Foreskin keratinocyte (primary cell): ENCODE measurements at places on chromosomes 7 and 10.

DNA sequence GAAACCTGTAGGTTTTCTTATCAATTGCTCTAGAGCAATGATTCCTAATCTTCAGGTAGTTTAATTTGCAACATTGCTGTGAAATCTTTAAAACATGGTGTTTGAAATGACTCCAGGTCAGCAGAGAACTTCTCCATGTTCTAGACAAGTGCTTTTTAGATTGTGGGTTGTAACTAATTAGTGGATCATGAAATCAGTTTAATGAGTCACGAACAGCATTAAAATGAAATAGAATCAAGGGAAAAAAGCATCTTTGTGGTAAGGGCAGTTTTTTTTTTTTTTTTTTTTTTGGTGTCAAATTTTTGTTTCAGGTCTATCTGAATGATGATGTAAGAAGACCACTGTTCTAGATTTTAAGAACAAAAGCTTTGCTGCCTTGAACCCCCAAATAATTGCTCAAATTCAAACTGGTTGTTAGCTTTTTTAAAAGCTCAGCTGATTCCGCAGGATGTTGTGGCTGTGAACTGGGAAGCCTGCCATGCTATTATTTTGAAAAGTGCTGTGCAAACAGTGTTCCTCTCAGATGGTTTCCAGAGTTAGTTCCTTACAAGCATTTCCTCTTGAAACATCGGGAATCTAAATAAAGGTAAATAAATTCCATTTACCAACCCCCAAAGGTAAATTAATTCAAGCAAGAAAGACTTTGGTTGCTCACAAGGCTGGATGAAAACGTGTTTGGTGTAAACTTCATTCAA lies 13.1 kb upstream of the PDK4 start:
- DNase-seq, result no peak

- DNase-seq, result no peak
Measured at GRCh38 chr7:39609113-39609934, 14.0 kb upstream of the RALA start.

DNA sequence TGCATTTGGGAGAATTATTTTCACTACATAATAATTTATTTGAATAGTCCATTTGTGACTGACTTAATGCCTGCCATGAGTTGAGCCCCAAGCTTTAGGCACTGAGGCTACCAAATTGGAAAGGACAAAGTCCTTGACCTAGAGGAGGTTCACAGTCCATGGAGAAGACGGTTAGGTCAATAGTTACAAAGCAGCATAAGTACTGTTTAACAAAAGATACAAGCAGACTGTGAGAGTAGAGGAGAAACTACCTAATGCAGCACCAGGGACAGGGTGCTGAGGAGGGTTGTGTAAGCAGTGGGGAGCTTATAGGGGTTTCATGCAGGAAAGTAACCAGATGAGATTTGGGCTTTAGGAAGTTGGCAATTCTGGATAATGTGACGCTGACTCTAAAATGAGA lies 139.2 kb downstream of the LCOR start:
- DNase-seq, result no peak

- DNase-seq, result peak; percentile 42
Measured at GRCh38 chr7:82755705-82756551, 312.4 kb upstream of the CACNA2D1 start.

GRCh38 chr10:70247360-70247759 lies 14.1 kb upstream of the PPA1 start:
- DNase-seq, result no peak

GRCh38 chr10:60286559-60286958 lies 103.1 kb downstream of the ANK3 start:
- DNase-seq, result no peak

GRCh38 chr7:8638076-8638475 lies 204.7 kb downstream of the NXPH1 start:
- no peak for DNase-seq

DNA sequence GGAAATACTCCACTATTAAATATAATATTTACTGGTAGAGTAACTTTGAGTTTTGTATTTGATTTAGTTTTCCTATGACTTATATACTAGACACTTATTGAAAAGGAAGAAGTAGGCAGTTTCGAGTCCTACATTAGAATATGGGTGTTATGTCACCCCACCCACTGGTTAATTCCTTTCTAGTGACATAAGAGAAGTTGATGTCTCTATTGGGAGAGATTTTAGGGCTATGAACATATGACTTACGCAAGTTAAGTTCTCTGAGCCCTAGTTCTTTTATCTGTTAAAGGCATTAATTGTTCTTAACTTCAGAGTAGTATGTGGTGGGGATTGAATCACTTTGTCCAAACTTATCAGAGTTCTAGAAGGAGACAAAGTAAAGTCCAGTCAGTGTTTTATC lies 30.5 kb downstream of the CPED1 start:
- no peak for DNase-seq
